ENCODE measurements at places on chromosomes 7 and 10.

DNA sequence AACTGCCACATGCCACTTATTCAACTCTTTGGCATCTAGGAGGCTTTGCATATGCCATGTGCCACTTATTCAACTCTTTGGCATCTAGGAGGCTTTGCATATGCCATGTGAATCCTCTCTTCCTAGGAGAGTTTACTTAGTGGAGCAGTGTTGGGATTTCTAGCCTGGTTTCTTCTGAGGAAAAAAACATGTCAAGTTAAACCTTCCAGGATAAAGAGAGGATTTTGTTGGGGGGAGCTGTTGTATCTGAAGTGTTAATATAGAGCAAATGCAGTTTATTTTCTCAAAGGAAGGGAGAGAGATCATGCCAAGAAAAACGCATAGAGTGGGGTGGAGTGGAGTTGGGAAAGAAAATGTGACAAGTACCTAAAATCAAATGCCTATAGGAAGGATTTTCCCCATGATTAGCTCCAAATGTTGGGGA, 91.5 kb downstream of the MCU start:
- no peak for DNase-seq

DNA sequence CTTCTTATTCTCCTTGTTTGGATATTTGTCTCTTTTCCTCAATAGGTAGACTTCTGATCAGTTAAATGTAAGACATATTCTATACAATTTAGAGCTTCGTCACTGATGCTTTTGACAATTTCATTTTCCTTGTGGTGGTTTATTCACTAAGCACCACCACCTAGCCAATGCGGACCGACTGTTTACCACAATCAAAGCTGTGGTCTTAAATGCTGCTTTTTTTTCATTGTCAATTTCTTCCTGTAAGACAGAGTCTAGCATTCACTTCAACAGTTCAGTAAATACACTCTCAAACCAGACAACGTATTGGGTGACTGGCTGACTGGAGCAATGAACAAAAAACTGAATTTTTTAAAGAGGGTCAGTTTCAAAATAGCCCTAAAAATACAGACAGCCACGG, 239.0 kb downstream of the DNAJB6 start:
- DNase-seq = no peak

- no peak for DNase-seq
Observed at GRCh38 chr10:122140941-122141623, 130.0 kb upstream of the BTBD16 start.

- no peak for DNase-seq
Observed at GRCh38 chr10:124065382-124066125, 27.8 kb downstream of the CHST15 start.

DNA sequence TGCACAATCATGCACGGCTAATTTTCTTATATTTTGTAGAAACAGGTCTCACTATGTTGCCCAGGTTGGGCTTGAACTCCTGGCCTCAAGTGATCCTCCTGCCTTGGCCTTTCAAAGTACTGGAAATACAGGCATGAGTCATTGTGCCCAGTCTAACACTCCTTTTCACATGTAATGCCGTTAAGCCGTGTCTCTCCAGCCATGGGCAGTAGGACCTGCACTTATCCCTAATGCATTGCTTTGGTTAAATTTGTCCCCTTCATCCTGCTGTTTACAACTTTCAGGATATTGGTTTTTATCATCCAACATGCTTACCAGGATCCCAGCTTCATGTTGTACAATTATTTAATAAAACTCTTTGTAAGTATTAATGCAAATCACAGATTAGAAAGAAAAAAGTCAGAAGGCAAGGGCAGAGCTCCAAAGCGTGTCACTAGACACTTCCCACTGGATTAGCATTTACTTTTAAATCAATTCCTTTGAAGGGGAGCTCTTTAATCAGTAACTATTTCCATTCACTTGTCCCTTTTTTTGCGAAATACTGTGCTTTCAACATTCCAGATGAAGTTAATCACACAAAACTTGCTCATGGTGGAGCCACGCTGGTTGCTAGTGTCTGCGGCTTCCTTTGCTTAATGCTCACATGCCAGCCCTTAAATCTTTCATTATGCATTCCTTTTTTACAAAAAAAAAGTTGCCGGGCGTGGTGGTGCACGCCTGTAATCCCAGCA, 256.0 kb upstream of the AUTS2 start:
- no peak for DNase-seq

- DNase-seq = no peak
Observed at GRCh38 chr7:17601921-17602320, 303.5 kb downstream of the AHR start.

- DNase-seq = no peak
Observed at GRCh38 chr10:87702973-87703294, 43.3 kb downstream of the PAPSS2 start.

- no peak for DNase-seq
Observed at GRCh38 chr7:17640730-17641377, 299.4 kb downstream of the SNX13 start.

GRCh38 chr7:2398506-2398905, 4.9 kb upstream of the CHST12 start:
- no peak for DNase-seq

- DNase-seq = no peak
Observed at GRCh38 chr7:4123346-4123745, 558.7 kb upstream of the FOXK1 start.

GRCh38 chr10:71465551-71466252, 69.0 kb downstream of the CDH23 start:
- DNase-seq = no peak

DNA sequence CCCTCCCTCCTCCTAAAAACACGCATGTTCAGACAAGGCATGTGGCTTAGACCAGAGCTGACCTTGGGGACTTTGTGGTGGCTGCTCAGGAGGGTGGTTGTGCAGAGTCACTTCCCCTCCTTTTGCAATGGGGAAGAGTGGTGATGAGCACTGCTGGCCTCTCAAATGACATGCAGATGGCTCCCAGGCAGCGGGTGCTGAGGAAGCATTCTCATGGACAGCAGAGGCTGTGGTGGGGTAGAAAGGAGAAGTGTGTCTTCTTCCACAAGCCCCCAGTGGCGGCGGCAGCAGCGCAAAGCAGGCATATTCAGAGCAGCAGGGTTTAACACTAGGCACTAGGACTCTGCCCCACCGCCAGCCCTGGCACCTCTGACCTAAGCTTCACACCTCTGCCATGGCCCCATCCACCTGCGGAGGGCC, 105.9 kb upstream of the ANLN start:
- no peak for DNase-seq

DNA sequence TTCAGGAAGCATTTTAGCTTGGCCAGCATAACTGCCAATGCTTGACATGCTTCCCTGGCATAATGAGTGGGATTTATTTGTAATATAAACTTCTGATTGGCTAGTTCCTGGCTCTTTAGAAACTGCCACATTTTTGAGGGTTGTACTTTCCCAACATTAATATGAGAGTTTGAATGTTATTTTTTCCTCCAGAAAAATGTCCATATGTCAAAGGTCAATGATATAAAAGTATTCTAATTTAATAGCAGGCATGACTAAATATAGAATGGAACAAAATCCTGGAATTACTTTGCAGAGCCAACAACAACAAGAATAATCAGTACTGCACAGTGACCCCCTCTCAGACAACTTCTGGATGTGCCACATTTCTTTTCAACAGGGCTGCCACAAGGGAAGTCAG, 352.6 kb downstream of the PRPF18 start:
- DNase-seq = no peak

DNA sequence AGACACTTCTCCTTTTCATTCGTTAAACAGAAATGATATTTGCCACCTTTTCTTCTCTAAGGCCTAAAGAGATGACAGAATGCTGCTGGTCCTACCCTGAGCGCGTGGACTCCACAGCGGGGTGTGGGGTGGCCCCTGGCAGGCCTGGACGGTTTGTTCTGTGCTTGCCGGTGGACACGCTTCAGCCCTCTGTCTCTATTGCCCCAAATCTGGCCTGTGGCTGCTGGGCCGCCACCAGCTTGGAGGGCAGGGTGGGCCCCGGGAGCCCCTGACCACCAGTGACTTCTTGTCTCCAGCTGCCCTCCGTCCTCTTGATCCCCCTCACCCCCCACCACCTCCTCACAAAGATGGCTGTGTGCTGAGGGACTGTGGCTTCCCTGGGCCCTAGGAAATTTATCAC, 5.7 kb downstream of the CHST3 start:
- no peak for DNase-seq

- DNase-seq = no peak
Observed at GRCh38 chr7:29865526-29865925, 59.2 kb downstream of the WIPF3 start.

DNA sequence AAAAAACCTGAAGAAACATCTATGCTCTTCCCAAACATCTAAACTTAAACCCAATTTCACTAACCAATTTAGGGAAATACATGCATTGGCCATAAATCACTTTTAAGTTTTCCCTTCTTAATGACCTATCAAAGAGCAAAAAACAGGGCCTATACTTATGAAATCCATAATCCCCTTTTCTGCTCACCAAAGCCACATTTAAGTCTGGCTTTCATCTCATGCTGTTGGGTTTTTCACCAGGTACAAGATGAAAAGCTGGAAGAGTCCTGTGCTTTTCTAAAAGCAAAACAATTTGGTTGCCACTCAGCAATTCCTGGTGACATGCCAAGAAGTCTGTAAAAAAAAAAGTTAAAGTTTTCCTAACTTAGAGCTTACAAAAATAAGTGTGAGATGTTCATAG, 92.6 kb downstream of the HPSE2 start:
- DNase-seq = no peak

DNA sequence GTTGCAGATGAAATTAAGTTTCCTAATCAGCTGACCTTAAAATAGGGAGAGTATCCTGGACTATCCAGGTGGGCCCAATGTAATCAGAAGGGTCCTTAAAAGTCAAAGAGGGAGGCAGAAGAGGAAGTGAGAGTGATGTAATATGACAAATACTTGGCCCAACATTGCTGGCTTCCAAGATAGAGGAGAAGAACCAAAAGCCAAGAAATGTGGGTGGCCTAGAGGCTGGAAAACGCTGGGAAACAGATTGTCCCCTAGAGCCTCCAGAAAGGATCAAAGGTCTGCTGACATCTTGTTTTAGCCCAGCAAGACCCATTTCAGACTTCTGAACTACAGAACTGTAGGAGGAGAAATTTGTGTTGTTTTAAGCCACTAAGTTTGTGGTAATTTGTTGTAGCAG, 79.7 kb upstream of the NOBOX start:
- no peak for DNase-seq

DNA sequence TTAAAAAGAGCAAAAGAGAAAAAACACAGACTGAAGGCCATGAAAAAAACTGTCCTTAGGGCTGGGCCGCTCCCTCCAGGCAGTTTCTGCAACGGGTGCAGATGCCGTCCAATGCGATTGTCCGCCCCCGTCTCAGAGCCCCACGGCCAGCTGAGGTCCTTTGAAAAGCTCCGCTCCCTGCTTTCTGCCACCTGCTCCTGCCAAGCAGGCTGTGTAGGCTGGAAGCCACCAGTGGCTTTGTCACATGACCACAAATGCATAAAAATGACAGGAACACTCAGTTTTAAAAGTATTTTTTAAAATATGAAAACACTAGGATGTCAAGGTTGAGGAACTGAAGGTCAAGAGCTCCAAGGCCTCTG, 71.7 kb downstream of the AMZ1 start:
- no peak for DNase-seq

- no peak for DNase-seq
Observed at GRCh38 chr10:79948976-79949722, at the start of gene SFTPD. TSS of gene SFTPD (minus strand) at chr10:79949105. CDS start at chr10:79946659, 2,446 bp downstream.

GRCh38 chr10:48215486-48216203, 58.9 kb downstream of the FRMPD2 start:
- DNase-seq = no peak

DNA sequence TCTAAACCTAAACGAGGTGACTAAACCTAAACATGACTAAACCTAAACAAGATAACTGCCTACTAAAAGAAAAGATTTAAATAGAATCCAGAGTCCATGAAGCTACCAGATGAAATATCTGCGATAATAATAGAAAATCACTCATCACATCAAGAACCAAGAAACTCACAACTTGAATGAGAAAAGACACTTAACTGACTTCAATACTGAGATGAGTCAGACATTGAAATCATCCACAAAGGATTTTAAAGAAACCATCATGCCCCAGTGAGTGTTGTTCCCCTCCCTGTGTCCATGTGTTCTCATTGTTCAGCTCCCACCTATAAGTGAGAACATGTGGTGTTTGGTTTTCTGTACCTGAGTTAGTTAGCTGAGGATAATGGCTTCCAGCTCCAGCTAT, 416.0 kb downstream of the CALN1 start:
- DNase-seq = no peak

GRCh38 chr10:120746001-120746777, 105.0 kb upstream of the WDR11 start:
- DNase-seq = no peak

DNA sequence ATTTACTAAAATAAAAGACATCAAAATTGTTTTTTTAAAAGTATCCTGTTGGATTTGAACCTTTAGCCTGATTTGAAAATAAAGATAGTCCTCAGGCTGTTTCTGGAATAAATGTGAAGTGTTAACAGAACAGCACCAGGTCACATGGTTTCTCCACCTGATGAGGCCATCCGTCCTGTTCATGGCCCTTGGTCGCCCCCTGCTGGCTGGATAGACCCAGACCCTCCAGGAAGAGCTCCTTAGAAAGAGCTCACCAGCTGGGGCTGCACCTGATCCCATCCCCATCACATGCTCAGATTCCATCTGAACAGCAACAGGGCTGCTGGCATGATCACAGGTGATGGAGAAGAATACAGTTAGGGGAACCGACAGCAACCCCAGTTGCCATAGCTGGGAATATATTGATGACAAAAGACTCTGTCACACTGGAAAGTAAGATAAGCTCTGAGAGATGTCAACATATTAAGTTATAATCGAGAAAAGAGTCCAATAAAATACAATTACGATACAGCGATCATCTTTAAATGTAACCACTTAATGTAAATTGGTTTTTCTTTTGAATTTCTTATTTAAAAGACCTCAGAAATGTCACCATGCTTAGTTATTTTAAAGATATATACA, 4.8 kb downstream of the OR2A14 start:
- peak; percentile 77 for DNase-seq

- DNase-seq = no peak
Observed at GRCh38 chr10:6894405-6894804, 314.3 kb upstream of the PRKCQ start.

DNA sequence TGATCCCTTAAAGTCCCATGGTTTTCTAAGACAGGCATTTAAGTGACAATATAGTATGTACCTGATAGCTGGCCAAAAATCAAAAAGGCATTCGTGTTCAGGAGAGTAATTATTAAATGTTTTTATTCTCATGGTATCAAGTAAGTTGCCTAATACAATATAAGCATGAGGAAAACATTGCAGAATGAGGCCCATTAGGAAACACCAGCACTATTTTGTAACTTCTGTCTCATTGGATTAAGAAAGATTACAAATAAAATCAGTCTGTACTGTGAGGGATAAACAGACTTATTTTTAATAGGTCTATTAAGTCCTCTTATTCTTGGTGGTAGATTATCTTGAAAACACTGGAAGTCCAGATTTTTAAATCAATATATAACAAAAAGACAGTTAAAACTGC, 110.1 kb downstream of the SNX13 start:
- no peak for DNase-seq

DNA sequence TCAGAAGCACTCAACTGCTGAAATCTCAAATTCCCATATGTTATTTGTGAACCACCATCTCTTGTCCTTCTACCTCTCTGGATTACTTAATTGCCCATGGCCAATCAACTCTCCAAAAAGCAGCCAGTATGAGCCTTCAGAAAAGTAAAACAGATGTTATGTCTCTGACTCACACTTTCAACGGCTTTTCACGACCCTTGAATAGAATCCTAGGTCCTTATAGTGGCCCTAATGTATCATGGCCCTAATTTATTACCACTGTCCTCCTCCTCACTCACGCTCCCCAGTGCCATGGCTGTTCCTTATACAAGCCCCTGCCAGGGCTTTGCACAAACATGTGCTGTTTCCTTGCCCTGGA, 20.0 kb downstream of the ZNF438 start:
- no peak for DNase-seq
